MCF 10A (cell line): ENCODE measurements at places on chromosomes 7 and 10. TPM values are rescaled to one million over a fixed set of nuclear protein-coding genes. Genes with fewer than 3 reads are reported as not detected.

The SNX10 gene
- 7.1 and 8.0 TPM in 2 replicates for total RNA-seq

GRCh38 chr7:112982441-112983063 is 104.1 kb downstream of the GPR85 start:
- H3K27me3 ChIP-seq: no peaks in the 10 kb centered on the region
- DNase-seq: no peak
- H3K36me3 ChIP-seq: no peaks in the 10 kb centered on the region
- no peak overlapping the region for H3K27ac ChIP-seq

DNA sequence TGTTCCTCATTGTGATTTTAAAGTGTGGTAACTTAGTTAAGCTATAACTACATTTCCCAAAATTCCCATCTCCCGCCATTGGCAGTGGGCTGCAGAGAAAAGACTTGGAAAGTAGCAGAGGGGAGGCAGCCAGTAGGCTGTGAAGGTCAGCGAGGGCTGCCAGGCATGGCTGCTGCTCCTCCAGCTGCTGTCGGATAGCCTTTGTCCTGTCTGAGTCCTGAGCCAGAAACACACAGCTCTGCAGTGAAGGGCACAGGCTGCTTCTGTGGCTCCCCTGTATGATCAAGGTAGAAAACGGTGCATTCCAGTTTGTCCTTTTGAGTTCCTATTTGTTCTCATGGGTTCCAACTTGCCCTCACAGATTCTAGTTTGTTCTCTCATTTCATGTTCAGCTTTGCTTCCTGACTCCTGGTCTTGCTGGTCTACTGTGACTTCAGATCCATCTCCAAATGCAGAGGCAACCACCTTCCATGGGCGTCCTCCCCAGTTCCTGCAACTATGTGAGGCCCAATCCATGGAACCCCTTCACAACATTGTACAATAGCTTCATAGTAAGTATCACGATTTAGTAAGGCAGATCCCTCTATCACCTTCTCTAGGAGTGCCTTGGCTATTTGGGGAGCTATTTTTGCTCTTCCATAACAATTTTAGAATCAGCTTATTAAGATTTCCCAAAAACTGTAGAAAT is 31.7 kb downstream of the SYPL1 start:
- H3K36me3 ChIP-seq: peaks cover 6% of the 10 kb centered on the region
- no peaks in the 10 kb centered on the region for H3K4me1 ChIP-seq
- H3K27me3 ChIP-seq: no peaks in the 10 kb centered on the region
- H3K4me3 ChIP-seq: no peak overlapping the region
- DNase-seq: no peak

DNA sequence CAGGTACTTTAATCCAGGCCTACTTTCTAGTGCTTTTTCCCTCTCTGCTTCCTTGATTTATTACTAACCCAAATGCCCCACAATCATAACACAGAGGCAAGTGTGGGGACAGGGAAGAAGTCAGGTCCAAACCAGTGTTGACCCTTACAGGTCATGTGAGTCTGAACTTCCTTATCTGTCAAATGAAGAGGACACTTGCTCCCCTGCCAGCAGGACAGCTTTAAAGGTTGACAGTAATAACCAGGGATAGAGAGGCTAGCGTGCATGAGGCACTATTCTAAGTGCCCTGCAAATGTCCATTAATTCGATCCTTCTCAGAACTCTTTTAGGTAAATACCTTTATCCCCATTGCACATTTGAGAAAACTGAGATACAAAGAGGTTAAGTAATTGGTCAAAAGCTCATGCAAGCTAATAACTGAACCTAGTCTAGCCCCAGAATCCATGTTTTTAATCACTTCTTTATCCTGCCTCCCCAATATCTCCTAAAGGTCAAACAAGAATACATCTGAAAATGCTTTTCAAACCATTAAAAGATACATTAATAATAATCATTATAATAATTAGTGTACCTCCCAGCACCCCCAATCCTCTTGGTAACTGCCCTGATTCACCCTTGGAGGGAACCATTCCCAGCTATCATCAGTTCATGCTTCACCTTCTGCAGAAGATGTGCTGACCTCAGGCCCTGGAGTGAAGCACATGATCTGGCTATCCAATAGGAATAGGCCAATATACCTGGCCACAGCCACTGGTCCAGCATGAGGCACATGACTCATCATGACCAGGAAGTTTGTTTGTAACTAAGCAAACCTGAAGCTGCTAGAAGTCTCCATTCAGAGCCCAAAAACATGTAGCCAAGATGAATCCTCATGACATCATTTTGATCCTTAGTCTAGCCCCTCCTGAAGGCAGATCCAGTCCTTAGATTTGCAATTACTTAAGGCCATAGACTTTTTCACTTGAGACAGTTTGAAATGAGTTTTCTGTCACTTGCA is 40.7 kb downstream of the SGMS1 start:
- no peaks in the 10 kb centered on the region for H3K36me3 ChIP-seq
- no peak for DNase-seq
- no peak overlapping the region for H3K4me3 ChIP-seq

GRCh38 chr10:3106928-3107425 is 39.6 kb downstream of the PFKP start:
- DNase-seq: no peak
- H3K36me3 ChIP-seq: peaks cover 61% of the 10 kb centered on the region
- peaks cover 27% of the 10 kb centered on the region for H3K4me1 ChIP-seq
- peak overlapping the region; percentile 93 for H3K27ac ChIP-seq
- H3K4me3 ChIP-seq: peak overlapping the region; percentile 63
